ENCODE measurements at places on chromosomes 6 and 20.

DNA sequence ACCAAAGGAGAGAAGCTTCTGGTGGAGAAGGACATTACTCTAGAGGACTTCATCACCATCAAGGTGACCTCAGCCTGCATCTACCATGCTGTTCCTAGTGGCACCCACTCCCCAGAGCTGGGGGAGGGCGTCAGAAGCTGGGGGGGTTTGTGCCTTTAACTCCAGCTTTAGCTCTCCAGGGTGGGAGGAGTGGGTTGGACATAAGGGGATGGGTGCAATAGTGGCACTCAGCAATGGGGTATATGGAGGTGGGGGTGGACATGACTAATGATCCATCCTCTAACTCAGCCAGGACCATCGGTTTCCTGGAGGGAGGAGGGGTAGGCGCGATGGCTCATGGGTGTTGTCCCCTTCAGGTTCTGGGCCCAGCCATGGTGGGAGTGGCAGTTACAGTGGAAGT, 40.1 kb downstream of the SNRPB start:
- DNase-seq: no peak

- DNase-seq: no peak
Observed at GRCh38 chr6:48550603-48551002, 439.6 kb upstream of the PTCHD4 start.

GRCh38 chr20:37220731-37221130, 40.9 kb downstream of the GHRH start:
- no peak for DNase-seq

DNA sequence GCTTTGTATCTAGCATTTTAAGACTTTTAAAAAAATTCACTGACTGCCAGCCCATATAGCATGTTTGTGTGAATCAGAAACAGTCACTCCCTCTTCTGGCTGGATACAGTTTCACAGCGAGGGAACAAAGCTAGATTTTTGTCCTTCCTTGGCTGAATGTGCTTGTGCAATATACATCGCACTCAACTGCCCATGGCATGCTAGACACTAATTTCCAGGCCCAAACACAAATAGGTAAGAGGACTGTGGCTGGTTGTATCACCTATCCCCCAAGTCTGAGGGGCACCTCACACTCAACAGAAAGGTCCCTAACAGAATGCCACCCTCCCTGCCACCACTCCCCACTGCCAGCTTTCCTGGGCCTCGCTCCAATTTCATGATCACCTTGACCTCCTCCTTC, 16.2 kb upstream of the BLCAP start:
- DNase-seq: no peak

DNA sequence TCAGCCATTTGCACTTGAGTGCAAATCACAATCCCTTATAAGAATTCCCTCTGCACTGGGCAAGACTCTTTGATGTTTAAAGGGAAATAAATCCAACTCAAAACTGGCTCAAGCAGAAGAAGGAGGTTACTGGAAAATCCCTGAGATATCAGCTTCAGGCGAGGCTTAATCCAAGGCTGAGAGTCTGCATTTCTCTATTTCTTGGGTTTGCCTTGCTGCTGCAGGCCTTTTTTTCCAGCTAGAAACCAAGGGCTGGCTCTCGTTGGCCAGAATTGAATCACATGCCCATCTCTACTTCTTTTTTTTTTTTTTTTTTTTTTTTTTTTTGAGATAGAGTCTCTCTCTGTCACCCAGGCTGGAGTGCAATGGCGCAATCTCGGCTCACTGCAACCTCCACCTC, 11.7 kb downstream of the HCK start:
- DNase-seq: no peak

DNA sequence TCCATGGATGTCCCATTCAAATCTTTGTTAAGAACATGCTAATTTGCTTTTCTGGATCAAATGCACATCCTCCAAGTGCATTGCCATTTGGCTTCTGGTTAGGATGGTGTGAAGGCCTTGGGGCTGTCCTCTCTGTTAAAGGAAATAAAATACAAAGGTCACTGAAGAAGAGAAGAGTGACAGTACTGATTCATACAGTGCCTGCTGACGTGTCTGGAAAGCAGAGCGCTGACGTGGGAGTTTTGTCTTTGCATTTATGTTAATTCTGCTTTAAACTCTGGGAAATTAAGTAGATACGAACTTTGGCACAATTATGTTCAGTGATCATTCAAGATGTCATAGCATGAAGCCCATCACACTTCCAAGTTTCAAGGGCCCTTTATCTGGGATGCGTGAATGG, 33.2 kb downstream of the SYNDIG1 start:
- DNase-seq: no peak

DNA sequence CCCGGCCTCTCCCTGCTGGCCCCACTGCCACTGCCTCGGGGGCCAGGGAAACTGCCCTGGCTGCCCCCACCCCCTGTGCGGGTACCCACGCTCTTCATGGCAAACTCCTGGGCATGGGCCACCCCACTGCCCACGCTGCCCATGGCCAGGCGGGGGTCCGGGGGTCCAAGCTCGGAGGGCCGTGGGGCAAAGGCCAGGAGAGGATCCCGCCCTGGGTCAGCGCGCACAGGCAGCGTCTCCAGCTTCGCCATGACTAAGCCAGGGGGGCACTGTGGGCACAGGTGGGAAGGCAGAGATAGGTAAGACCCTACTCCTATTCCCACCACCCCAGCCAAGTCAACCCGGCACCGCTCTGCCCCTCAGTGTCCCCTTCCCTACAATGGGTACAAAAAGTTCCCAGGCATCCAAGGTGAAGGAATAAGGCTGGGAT, 6.4 kb downstream of the LZTS3 start:
- DNase-seq: no peak

- no peak for DNase-seq
Observed at GRCh38 chr20:53574819-53575218, 18.8 kb downstream of the ZNF217 start.

GRCh38 chr6:158322400-158322723, 10.1 kb downstream of the TULP4 start:
- no peak for DNase-seq

DNA sequence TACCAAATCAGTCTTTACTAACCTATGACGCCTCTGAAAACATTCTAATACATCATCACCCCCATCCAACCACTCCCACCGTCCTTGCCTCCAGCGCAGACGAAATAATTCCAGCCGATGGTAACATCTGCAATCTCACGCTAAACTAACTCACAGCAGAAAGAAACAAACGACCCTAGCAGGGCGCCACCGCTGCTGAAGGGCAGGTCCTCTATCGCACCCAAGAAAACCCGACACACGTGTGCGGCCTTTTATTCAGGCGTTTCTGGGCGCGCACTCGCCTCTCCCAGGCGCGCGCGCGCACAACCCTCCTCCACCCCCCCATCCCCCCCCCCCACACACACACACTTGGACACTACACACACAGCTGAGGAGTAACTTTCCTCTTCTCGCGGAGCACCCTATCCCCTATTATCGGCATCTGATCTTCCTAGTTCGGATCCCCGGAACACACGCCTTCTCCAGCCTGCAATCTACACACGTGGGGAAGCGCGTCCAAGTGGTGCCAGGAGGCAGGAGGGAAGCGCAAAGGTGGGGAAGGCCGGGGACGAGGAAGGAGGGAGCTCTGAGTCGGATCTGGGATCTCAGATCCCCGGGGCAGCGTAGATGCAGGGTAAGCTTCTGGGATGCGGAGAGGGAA, 1.4 kb downstream of the GFOD1 start:
- no peak for DNase-seq

- DNase-seq: no peak
Observed at GRCh38 chr6:93785694-93786030, 366.3 kb upstream of the EPHA7 start.

DNA sequence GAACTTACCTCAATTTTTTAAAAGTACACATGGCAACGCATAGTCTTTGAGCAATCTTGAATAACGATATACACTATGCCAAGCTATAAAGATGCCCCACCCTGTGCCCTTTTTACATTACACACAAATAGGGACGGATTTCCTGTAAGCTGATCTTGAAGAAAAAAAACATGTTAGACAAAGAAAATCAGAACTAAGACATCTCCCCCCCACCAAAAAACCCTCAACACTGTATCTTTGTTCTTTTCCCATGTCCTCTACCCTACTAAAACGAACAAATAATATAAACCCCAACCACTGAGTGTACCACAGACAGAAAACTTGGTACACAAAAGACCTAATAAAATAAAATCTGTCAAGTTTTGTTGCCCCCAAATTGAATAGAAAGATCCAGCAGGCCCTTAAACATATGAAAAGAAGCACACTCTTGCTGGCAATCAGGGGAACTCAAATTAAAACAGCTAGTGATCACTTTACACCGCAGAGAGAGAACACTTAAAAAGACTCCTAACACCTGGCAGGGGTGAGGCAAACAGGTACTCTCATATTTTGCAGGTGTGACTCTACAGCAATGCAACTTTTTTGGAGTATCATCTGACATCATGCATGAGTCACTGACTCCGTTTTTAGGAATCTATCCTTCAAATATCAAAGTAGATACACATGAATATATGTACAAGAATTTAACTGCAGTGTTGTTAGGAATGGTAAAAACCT, 29.6 kb downstream of the BACH2 start:
- DNase-seq: no peak

- no peak for DNase-seq
Observed at GRCh38 chr6:49736017-49736508, 8.1 kb downstream of the CRISP3 start.

DNA sequence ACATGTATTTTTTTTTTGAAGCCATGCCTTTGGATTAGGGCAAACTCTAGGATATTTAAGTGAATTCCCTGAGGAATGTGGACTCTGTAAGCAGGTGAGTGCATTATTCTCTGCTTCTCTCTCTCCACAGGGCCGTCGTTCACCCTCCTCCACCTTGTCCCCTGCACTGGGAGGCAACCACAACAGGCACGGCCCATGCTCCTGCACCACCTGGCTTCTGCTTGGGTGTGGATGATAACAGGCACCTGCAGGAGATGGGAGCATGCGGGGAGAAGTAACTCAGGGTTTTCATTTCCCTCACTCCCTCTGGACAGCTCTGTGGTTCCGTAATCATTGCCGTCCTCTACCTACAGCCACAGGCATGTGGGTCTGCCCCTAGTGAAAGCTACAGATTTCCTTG, 43.4 kb downstream of the HLA-C start:
- no peak for DNase-seq

GRCh38 chr20:54221996-54222890, 14.4 kb downstream of the PFDN4 start:
- DNase-seq: no peak

GRCh38 chr20:20212675-20213096, 155.2 kb upstream of the INSM1 start:
- no peak for DNase-seq

DNA sequence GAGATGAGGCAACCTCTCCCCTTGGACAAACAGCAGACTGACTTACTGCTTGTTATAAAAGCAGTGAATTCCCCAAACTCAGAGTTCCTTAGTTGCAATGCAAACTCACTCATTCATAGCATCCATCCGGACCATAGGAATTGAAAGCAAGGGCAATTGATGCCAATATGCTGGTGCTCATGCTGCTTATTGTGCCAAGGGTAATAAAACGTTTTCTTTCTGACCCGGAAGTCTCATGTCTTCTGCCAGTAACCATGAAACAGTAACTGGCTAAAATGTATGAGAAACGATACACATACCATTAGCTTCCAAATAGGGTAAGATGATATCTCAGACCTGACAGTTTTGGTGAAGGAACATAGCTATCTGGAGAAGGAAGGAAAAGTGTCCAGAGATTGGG, 18.1 kb downstream of the PRKN start:
- DNase-seq: no peak

GRCh38 chr20:58702161-58702510, 9.5 kb downstream of the NPEPL1 start:
- DNase-seq: no peak

DNA sequence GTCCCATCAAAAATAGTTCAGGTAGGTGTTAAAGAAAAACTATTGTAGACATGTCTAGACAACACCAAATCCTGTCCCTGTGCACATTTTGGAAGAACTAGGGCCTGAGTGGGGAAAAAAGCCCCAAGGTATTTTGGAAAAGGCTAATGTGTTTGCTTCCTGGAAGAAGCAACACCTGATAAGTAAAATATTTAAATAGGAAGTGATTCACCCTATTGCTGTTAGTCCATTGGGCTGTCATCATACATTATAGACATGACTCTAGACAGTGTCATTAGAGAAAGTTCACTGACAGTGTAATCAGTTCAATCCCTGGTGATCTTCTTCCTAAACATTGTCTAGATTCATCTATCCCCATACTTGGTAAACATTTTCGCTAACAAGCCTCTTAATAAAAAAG, 465.3 kb downstream of the CBLN4 start:
- DNase-seq: no peak

- DNase-seq: no peak
Observed at GRCh38 chr6:7910298-7910653, 312 bp downstream of the TXNDC5 start.

DNA sequence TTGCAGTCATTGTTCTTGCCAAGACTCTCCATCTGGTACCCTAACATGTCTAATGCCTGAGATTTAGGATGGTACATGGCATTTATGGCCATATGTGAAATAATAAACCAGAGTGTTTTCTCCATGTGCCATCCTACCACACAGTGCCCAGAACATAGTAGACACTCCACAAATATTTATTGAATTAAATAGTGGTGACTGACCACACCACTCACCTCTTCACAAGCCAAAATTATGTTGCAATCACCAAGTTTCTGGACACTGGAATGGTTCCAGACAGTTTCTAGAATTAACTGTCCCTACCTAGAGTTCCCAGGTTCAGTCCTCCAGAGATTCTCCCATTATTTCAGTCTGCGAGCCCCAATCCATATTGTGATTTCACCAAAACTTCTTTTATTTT, 427.3 kb downstream of the KIF16B start:
- no peak for DNase-seq

GRCh38 chr6:157054531-157054979, 268.8 kb downstream of the TMEM242 start:
- DNase-seq: no peak

- no peak for DNase-seq
Observed at GRCh38 chr6:82430611-82431010, 67.0 kb downstream of the TPBG start.

DNA sequence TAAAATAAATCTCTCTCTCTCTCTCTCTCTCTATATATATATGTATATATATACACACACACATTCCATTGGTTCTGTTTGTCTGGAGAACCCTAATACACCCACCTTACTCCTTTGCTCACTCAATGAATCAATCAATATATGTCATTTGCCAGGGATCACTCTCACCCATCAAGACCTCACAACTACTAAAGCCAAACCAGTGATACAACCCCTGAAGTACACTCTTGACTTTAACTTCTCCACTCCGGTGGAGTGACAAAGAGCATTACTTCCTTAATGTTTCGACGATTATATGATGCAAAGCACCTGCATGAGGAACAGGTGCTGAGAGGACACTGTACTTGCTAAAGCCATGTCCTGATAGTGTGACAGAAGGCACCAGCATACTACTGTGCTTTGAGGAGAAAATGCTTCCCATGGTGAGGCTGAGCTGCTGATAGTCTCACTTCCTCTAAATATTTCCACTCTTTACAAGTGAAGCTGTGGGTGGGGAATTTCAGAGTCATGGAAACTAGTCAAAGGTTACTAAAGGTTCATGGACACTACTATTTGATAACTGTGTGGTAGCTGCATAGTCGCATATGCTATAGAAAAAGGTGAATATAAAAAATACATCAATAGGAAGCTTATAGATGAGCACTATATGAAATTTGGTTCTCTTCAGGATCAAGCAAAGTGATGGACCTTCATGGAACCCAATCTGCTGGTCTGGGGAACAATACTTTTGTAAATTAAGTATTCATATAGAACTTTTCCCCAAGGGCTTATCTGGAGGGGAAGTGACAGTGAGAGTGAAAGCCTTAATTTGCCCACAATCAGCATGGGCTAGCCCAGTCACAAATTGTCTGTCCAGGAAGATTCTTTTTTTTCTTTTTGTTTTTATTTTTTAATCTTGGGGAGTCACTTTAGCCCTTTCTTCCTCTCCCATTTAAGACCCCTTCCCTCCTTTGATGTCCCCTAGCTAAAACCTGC, 141.9 kb upstream of the NEDD9 start:
- DNase-seq: no peak

Data from stimulated activated CD8-positive, alpha-beta memory T cell treated with anti-CD3 and anti-CD28 coated beads, Interleukin-15, amount 100 ng/mL, for 48 hours (primary cell).